Fibroblast of lung (primary cell): ENCODE measurements at places on chromosomes 5 and 9. TPM values are rescaled to one million over a fixed set of nuclear protein-coding genes. Genes with fewer than 3 reads are reported as not detected.

The PCDHGB3 gene
- total RNA-seq = 3.1 and 5.8 TPM in 2 replicates

The CBY3 gene
- not detected in 2 replicates for total RNA-seq

The OSMR gene
- total RNA-seq = 74.7 and 102 TPM in 2 replicates

The DDX4 gene
- not detected in 2 replicates for total RNA-seq

The SLC36A3 gene
- total RNA-seq = not detected in 2 replicates

DNA sequence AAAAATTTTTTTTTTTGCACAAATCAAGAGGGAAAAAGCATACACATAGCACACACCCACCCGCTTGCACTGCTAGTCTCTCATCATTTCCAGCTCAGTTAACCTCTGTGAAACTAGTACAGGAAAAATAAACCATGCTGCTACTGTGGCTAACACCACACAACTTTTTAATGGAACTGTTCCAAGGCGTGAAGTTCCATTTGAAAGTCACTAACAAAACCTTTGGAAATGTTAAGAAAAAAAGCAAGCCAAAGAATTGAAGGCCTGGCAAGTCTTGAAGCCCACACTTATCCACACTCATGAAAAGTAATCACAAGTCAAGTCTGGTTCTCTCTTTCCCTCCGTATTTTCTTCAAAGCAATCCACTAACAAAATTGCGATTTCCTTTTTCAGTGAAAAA lies 116.3 kb downstream of the FANCC start:
- no peaks in the 10 kb centered on the region for H3K36me3 ChIP-seq
- no peak overlapping the region for H3K27ac ChIP-seq
- peaks cover 6% of the 10 kb centered on the region for H3K4me1 ChIP-seq
- H3K27me3 ChIP-seq = no peaks in the 10 kb centered on the region

DNA sequence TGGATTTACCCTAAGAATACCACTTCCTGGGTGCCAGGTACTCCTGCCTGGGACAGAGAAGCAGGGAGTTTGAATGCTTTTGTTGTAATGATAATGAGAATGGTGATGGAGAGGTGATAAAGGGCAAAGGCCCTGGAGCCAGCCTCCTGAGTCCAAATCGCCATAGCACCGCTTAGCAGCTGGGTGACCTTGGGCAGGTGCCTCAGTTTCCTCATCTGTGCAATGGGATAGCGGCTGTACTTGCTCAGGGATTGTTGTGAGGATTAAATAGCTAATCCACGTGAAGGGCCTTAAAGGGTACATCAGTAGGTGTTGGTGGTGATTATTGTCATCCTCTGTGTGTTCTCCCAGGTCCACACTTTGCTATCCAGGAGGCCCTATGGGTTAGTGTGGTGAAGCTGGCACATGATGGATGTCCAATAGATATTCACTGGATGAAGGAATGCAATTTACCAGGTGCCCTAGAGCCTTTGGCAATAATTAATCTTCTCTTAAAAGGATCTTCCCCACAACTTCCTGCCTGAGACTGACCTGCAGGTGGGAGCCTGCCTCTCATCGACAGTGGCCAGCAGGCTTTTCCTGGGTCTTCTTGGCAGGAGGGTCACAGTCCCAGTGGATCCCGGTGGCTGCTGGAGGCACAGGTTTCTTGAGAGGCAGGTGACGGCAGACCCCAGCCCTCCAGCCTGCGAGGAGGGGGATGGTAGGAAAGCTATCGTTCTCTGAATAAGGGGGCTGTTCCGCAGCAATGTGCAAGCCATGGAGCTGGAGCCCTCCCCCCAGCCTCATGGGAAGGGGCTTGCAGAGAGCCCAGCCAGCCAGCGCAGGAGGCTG lies 160.2 kb downstream of the MACROH2A1 start:
- H3K27ac ChIP-seq = no peak overlapping the region
- no peak overlapping the region for H3K4me3 ChIP-seq
- H3K27me3 ChIP-seq = no peaks in the 10 kb centered on the region
- DNase-seq = no peak
- H3K4me1 ChIP-seq = peaks cover 23% of the 10 kb centered on the region
- no peaks in the 10 kb centered on the region for H3K36me3 ChIP-seq

GRCh38 chr5:159102311-159102934 lies 2.7 kb upstream of the EBF1 start:
- no peaks in the 10 kb centered on the region for H3K36me3 ChIP-seq
- no peak for DNase-seq
- H3K4me3 ChIP-seq = no peak overlapping the region
- H3K4me1 ChIP-seq = peaks cover 3% of the 10 kb centered on the region

- H3K36me3 ChIP-seq = peaks cover 17% of the 10 kb centered on the region
- no peaks in the 10 kb centered on the region for H3K27me3 ChIP-seq
- DNase-seq = peak; percentile 99
- peaks cover 52% of the 10 kb centered on the region for H3K4me1 ChIP-seq
- peak overlapping the region; percentile 63 for H3K27ac ChIP-seq
Observed at GRCh38 chr9:124297551-124297901, 39.8 kb downstream of the NEK6 start.

- H3K4me3 ChIP-seq = no peak overlapping the region
- no peaks in the 10 kb centered on the region for H3K27me3 ChIP-seq
- no peaks in the 10 kb centered on the region for H3K36me3 ChIP-seq
- no peak overlapping the region for H3K27ac ChIP-seq
- H3K4me1 ChIP-seq = no peaks in the 10 kb centered on the region
Observed at GRCh38 chr5:3657364-3658022, 61.9 kb downstream of the IRX1 start.

GRCh38 chr5:128009403-128009802 lies 74.2 kb upstream of the SLC12A2 start:
- H3K4me3 ChIP-seq = no peak overlapping the region
- no peak overlapping the region for H3K27ac ChIP-seq
- H3K36me3 ChIP-seq = no peaks in the 10 kb centered on the region
- DNase-seq = no peak
- no peaks in the 10 kb centered on the region for H3K4me1 ChIP-seq

- no peak overlapping the region for H3K4me3 ChIP-seq
- DNase-seq = peak; percentile 20
- no peak overlapping the region for H3K27ac ChIP-seq
Observed at GRCh38 chr5:97425511-97425910, 242.5 kb upstream of the RIOK2 start.

DNA sequence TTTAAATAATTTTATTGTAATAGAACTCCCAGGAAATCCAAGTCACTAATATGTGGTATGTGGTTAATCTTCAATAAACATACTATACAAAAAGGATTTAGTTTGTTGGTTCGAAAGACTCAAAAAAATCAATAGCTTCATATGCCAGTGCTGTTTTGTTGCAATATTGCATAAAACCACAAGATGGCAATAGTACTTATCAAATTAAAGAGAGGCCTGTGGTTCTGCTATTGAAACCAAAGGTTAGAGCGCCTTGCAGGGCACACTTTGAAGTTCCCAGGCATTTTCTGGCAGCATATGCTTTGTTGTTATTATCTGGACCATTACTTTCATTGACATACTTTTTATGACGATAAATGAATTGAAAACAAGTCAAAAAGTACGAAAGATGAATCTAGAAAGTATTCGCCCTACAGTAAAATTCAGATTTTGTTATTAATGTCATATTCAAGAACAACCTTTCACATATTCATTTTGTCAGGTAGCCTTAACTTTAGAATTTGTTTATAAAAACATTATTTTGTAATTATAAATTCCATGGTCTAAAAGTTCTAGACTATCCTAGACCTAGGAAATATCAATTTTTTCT lies 316.3 kb downstream of the MCTP1 start:
- no peaks in the 10 kb centered on the region for H3K4me1 ChIP-seq
- H3K27me3 ChIP-seq = no peaks in the 10 kb centered on the region
- H3K27ac ChIP-seq = no peak overlapping the region
- no peaks in the 10 kb centered on the region for H3K36me3 ChIP-seq
- H3K4me3 ChIP-seq = no peak overlapping the region

GRCh38 chr5:143629871-143630659 lies 181.9 kb upstream of the HMHB1 start:
- H3K27ac ChIP-seq = peak overlapping the region; percentile 0
- no peak overlapping the region for H3K4me3 ChIP-seq
- no peaks in the 10 kb centered on the region for H3K27me3 ChIP-seq
- no peaks in the 10 kb centered on the region for H3K4me1 ChIP-seq

- no peak for DNase-seq
- H3K4me1 ChIP-seq = no peaks in the 10 kb centered on the region
- no peak overlapping the region for H3K27ac ChIP-seq
- no peak overlapping the region for H3K4me3 ChIP-seq
- no peaks in the 10 kb centered on the region for H3K36me3 ChIP-seq
Observed at GRCh38 chr9:83283528-83283927, 220.6 kb upstream of the RASEF start.

DNA sequence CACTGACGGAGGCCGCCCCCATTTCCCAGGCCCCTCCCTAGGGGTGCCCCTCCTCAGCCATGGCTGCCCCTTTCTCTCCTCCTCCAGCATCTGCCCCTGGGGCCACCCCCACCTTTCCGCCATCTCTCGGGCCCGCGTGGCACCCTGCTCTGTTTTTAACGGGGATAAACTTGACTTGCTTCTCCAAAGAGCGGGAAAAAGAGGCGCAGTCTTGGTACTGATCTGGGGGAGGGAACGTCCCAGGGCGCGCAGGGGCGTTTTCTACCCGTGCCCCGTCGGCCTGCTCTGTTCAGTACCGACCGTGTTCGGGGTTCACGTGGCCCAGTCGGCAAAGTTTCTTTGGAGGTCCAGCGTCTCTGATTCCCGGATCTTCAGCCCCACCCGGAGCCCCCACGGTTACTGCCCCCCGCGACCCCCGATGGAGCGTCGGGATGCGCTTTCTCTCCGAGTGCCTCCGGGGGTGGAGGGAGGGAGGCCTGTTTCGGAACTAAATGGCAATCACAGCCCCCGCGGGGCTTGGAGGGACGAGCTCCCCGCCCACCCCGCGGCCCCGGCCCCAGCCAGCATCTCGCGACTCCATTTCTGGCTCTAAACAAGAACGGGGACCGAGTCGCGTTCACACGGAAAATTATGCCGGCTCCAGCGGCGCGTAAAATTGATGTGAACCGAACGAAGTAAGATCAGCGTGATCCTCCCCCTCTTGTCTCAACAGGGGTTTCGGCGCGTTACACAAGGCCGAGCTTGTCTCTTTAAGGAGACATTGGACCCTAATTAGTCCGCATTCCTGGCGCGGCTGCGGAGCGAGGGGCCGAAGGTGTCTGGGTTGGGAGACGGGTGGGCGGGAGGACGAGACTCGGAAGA lies 1.1 kb upstream of the TLE4 start:
- peak; percentile 64 for DNase-seq
- H3K4me3 ChIP-seq = peak overlapping the region; percentile 73
- H3K27ac ChIP-seq = peak overlapping the region; percentile 78
- peaks cover 3% of the 10 kb centered on the region for H3K4me1 ChIP-seq

- peaks cover 31% of the 10 kb centered on the region for H3K36me3 ChIP-seq
- no peak overlapping the region for H3K27ac ChIP-seq
- no peak overlapping the region for H3K4me3 ChIP-seq
- H3K27me3 ChIP-seq = no peaks in the 10 kb centered on the region
- DNase-seq = no peak
Observed at GRCh38 chr5:136036293-136036911, 7.6 kb downstream of the TGFBI start.

GRCh38 chr5:19771174-19771835 lies 216.7 kb downstream of the CDH18 start:
- H3K27me3 ChIP-seq = no peaks in the 10 kb centered on the region
- peak; percentile 58 for DNase-seq
- no peaks in the 10 kb centered on the region for H3K4me1 ChIP-seq
- H3K4me3 ChIP-seq = no peak overlapping the region
- no peak overlapping the region for H3K27ac ChIP-seq

GRCh38 chr9:128393145-128393775 lies 22.1 kb downstream of the URM1 start:
- no peak overlapping the region for H3K4me3 ChIP-seq
- DNase-seq = no peak
- H3K36me3 ChIP-seq = peaks cover 13% of the 10 kb centered on the region
- H3K27ac ChIP-seq = no peak overlapping the region
- H3K27me3 ChIP-seq = peaks cover 12% of the 10 kb centered on the region

DNA sequence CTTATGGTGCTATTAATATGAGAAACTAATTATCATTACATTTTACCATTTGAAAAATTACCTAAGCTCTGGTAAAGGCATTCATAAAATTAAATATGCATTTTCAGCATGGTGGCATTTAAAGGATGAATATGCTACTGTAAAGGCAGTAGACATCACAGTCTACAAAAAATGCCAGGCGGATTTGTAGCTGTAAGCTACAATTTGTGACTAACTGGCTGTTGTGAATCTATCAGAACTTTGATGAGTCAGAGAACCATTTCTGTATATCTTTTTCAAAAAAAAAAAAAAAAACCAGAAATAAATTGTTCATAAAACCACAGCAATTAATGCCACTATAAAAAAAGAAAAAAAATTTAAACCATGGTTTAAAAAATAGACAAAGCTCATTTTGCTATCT lies 186.3 kb downstream of the NFIB start:
- no peak overlapping the region for H3K4me3 ChIP-seq
- H3K4me1 ChIP-seq = no peaks in the 10 kb centered on the region
- H3K27me3 ChIP-seq = no peaks in the 10 kb centered on the region
- no peaks in the 10 kb centered on the region for H3K36me3 ChIP-seq
- DNase-seq = peak; percentile 28
- H3K27ac ChIP-seq = no peak overlapping the region
